ENCODE measurements at places on chromosomes 2 and 18.

GRCh38 chr2:171046048-171046560 lies 114.6 kb downstream of the TLK1 start:
- DNase-seq = no peak

- no peak for DNase-seq
Observed at GRCh38 chr2:118151831-118152230, 63.6 kb downstream of the INSIG2 start.

DNA sequence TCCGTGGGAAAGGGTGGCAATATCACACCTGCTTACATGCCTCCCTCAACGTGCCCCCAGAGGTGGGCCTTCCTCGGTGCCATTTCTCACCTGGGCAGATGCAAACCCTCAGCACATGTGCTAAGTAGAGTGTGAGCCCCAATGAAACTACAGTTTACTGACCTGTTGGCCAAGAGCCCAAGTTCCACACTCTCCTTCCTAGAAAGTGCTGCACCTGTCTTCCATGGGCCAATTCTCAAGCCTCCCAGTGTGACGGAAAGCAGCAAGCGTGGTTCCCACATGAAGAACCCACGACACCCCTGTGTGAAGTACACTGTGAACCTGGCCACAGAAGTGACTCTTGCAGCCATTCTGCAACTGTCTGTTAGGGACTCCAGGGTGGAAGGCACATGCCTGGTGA lies 73.7 kb downstream of the UXS1 start:
- no peak for DNase-seq

DNA sequence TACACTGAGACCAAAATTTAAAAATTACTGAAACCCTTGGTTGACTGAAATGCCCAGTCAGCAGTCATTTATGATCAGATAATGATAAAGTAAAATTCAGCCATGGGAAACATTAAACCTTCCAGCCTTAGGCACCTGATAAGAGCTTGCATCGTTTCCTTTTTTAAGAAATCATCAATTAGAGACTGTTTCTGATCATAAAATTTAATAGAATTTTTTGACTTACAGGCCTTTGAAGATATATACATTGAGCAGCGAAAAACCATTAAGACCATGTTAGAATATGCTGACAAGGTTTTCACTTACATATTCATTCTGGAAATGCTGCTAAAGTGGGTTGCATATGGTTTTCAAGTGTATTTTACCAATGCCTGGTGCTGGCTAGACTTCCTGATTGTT lies 99.6 kb upstream of the CSRNP3 start:
- no peak for DNase-seq

- no peak for DNase-seq
Observed at GRCh38 chr2:181356526-181357130, 100.6 kb upstream of the ITGA4 start.

GRCh38 chr18:26764586-26764985 lies 100.9 kb downstream of the AQP4 start:
- DNase-seq = no peak

- no peak for DNase-seq
Observed at GRCh38 chr2:65003037-65003436, 13.8 kb downstream of the SLC1A4 start.

DNA sequence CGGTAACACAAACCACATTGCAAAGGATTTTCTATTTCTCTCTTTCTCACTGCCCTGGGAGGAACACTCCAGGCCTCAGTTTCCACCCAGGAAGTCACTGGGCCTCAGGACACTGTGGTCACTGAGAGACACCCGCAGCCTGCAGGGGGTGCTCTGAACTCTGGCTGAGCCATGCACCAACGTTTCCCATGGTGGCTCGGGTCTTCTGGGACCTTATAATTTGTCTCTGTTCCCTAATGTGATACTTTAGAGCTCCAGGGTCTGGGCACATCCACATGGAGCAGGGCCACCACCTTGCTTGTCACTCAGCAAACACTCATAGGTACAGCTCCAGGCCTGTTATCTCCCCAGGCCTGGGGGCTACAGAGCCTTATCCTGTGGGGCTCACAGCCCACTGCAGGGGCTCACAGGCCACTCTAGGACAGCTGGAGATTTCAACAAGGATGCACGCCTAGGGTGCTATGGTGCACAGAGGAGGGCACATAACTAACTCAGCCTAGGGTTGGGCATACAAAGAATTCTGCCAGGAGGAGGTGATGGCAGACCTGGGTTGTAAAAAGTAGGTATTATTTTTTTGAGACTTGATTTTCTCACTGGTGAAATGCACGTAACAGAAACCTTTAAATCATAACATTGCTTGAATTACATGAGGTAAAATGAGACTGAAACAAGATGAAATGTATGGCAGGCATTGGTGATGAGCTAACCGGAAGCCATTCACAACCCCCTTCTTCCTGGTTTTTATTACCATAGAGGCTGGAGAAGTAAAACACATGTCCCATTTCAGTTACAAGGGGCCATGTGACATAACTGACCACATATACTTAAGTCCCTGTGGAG lies 3.0 kb upstream of the HS1BP3 start:
- DNase-seq = no peak

DNA sequence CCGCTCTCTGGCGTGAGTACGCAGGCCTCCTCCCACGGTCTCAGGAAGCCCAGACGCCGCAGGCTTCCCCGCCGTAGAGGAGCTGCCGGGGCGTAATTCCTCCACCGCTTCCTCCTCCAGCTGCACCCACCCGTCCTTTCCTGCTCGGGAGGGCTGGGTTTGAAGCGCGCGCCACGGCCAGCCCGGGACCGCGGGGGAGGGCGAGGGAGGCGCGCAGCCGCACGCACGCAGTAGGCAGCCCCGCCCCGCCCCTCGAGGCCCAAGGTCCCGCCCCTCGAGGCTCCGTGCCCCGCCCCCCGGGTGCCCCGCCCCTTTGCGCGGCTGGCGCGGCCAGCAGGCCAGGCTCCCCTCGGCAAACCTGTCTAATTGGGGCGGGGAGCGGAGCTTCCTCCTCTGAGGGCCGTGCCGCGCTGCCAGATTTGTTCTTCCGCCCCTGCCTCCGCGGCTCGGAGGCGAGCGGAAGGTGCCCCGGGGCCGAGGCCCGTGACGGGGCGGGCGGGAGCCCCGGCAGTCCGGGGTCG lies at the start of gene MALT1:
Gene MALT1, plus strand, starts transcription at position 355 of the 521 bp plus-strand sequence. CDS start 179 bp downstream, outside the sequence.
- peak; percentile 76 for DNase-seq

GRCh38 chr2:49948744-49949143 lies 794.4 kb upstream of the FSHR start:
- DNase-seq = no peak

DNA sequence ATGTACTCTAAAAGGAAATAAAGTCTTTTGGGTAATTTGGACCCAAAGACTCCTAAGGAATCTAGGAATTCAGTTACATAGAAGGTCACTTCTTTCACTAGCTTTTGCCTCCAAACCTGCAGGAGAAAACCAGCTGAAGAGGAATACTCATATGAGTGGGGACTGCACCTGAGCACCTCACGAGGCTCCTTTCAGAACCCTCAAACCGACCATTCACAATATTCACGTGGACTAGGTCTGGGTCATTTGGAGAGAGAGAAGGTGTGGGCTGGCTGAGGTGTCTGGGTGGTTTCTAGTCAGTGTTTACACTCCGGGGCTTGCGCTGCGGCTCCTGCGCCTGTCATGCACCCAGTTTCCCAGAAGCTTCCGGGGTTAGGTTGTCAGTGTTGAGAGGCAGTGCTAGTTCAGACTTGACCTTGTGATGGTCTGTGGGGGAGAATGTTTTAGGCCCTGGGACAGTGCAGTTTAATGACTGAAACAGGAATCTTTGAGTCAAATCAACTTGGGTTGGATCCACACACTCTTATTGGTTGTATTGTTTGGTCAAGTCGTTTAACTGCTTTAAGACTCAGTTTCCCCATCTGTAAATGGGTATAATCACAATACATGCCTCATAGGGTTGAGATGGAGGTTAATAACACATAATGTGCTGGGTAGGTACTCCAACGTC lies 78.4 kb downstream of the LIMS1 start:
- DNase-seq = peak; percentile 87

GRCh38 chr2:55049043-55049820 lies 1.0 kb downstream of the RTN4 start:
- no peak for DNase-seq

- no peak for DNase-seq
Observed at GRCh38 chr18:64674694-64675093, 525.8 kb upstream of the LINC00305 start.

- DNase-seq = no peak
Observed at GRCh38 chr18:7657937-7658336, 90.8 kb downstream of the PTPRM start.

- no peak for DNase-seq
Observed at GRCh38 chr2:35803126-35803525, 552.5 kb upstream of the CRIM1 start.

- DNase-seq = no peak
Observed at GRCh38 chr2:240989451-240990265, 8.8 kb upstream of the SNED1 start.

- no peak for DNase-seq
Observed at GRCh38 chr2:224122542-224122941, 83.5 kb upstream of the SERPINE2 start.

- no peak for DNase-seq
Observed at GRCh38 chr2:23449413-23449812, 64.4 kb downstream of the KLHL29 start.

- DNase-seq = no peak
Observed at GRCh38 chr2:145184741-145185651, 665.1 kb upstream of the ZEB2 start.

DNA sequence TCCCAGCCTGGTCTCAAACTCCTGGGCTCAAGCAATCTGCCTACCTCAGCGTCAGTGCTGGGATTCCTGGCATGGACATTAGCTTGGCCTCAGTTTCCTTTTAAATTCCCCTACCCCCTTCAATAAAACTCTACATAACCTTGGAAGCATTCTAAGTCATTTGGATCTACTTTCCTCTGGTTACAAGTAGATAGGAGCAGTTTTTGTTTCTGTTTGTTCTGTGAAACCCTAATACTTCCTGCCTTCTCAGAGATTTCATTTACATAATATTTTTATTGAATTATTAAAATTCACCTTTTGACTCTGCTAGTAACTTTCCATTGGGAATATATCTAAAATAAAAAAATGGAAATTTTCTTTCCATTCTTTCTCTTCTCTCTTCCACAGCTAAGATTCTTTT lies 25.9 kb downstream of the GIGYF2 start:
- DNase-seq = no peak

DNA sequence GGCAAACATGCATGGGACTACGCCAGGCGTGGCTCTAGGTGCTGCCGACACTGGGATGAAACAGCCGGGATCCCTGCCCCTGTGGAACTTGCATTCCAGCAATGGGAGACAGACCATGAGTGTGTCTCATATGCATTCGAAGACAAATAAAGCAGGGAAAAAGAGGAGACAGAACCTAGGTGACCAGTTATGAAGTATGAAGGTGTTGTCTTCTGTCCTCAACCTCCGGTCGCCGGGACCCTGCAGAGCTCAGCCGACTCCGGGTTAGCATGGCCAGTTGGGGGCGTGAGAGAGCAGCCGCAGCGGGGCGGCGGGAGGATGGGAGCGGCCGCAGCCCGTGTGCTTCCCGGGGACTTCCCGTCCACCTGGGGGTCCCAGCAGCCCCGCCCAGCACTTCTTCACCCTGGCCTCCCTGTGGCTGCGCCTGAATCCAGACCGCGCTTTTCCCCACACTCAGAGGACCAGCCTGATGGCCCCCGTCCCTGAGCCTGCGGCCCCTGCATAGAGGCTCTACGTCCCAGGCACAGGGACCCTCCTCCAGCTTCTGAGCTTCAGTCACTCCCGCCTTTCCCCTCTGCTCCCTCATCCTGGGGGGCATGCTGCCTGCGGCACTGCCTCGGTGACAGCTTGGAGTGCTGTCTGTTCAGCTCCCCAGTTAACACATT lies 11.4 kb downstream of the ID2 start:
- no peak for DNase-seq

- no peak for DNase-seq
Observed at GRCh38 chr18:69936191-69936558, 11.5 kb downstream of the CD226 start.

DNA sequence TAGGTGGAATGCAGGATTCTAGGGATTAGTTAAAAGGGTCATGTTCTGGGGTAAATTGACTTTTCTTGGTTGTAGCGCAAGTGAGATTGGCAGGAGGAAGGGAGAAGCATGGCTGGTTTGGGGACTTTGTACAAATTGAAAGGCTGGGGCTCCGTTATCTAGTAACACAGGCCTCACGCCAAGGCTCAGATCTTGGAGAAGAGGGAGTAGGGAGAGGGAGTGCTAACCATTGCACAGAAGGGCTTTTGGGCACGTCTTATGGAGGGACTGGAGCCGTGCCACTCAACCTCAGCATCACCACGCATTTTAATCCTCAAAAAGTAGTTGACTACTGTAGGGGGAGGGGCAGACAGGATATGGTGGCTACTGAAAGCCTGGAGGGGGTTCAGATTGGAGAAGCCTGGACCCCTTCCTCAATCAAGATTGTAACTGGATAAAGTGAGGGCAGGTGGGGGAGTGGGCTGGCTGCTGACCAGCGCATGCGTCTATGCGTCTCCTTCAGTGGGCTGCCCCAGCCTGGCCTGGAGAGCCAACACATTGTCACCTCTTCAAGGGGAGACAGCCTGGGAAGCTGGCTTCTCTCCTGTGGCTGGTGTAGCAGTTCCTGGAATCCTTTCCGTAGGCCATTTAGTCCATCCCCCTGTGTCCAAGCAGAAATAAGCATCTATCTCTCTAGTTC lies 14.3 kb downstream of the IGFBP5 start:
- DNase-seq = no peak

DNA sequence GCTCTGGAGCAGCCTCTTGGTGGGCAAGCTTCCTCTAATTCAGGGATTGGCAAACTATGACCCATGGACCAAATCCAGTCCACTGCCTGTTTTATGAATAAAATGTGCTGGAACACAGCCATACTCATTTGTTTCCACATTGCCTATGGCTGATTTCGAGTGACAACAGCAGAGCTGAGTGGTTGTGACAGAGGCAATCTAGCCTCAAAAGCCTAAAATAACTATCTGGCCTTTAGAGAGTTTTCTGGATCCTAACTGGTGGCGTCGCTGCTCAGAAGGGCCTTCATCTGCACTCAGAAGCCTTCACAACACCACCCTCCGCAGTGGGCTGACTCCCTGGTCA lies 147.1 kb downstream of the CCBE1 start:
- no peak for DNase-seq

GRCh38 chr2:28544922-28545589 lies 49.2 kb downstream of the PLB1 start:
- no peak for DNase-seq

DNA sequence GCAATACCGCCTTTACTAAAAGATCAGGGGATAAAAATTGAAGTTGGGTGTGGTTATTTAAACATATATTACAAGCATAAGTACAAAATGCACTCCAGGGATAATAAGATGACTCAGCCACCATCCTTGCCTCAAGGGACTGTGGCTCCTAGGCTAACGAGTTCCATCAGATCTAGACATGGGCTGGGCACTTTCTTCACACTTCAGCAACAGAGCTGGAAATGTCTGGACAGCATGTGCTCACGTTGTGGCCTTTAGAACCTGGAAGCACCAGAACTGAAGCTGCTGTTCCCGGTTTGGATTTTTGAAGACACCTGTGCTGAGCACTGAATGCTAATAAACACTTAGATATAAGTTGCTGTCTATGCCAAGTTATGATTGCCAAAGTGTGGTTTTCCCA lies 384.2 kb upstream of the SALL3 start:
- DNase-seq = no peak

GRCh38 chr2:12240206-12240605 lies 476.5 kb upstream of the TRIB2 start:
- no peak for DNase-seq

- DNase-seq = no peak
Observed at GRCh38 chr2:143607231-143608062, 478.2 kb downstream of the ARHGAP15 start.

Measured in GM12864 (cell line).